ENCODE measurements at places on chromosomes 1 and 21.

- DNase-seq, result no peak
These were observed 1.1 kb downstream of the HUNK start for GRCh38 chr21:31873696-31874599.

- no peak for DNase-seq
These were observed 81.2 kb upstream of the RAB3GAP2 start for GRCh38 chr1:220353229-220354012.

GRCh38 chr1:39044762-39045161, 18.6 kb downstream of the NDUFS5 start:
- DNase-seq, result no peak

GRCh38 chr1:177871613-177872307, 98.1 kb downstream of the SEC16B start:
- DNase-seq, result no peak

DNA sequence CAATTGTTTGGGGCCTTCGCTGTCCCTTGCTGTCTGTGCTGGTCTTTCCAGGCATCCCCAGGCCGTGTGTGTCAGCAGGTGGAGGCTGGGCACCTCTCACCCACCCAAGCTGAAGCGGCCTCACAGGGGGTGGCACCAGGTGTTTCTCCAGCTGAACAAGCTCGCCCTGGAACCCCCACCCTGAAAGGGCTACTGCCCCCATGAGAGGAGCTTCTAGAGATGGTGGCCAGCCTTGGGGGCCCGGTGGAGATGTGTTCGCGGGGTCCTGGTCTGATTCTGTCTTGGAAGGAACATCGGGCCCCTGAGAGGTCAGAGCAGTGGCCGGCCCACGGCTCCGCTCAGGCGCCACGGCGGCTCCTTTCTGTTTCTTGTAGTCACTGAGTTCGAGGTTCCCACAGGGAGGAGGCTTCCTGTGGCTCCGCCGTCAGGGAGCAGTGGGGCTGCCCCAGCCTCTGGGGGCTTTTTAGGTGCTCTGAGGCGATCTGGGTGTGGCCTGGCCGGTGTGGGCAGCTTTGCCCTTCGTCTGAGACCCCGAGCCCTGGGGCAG, 46.9 kb downstream of the SKI start:
- DNase-seq, result no peak

DNA sequence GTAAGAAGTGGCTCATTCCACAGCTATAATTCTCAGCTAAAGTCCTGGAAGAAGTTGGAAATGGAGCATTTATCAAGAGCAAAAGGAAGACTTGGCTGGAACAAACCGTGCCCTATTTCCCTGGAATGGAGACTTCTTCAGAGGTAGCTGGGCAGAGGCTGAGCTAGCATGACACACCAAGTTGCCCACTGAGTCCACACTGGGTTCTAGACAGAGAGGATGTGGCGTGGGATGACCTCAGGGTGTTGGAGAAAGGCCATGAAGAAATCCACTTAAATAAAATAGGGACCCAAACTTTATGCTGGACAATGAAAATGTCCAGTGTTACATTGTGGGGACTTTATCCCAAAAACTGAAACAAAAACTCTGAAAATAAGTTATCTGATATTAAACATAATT, 116.2 kb downstream of the KCNJ6 start:
- no peak for DNase-seq

DNA sequence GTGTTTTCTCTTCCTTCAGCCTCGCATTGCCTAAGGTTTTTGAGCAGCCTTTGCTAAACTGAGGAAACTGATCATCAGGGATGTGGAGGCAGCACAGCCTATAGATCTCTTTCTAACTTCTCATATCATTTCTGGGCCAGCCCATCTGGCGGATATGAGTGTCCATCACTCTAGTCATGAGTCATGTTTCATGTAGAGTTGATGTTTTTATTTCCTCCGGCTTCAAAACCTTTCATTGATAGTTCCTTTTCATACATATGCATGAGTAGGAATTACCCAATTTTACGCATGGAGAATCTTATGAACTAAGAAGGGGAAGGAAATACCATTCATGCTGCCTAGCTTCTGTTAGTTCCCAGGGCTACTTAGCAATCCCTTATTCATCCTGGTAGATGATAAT, 66.3 kb downstream of the SPATA46 start:
- no peak for DNase-seq

- no peak for DNase-seq
These were observed 602.9 kb upstream of the CAMK1G start for GRCh38 chr1:208980605-208981004.

- no peak for DNase-seq
These were observed 35.8 kb downstream of the TFF3 start for GRCh38 chr21:42279341-42279871.

- no peak for DNase-seq
These were observed 439.6 kb upstream of the ADAMTS5 start for GRCh38 chr21:27406300-27407009.

- no peak for DNase-seq
These were observed 1.5 kb downstream of the ZNF691 start for GRCh38 chr1:42847721-42848460.

DNA sequence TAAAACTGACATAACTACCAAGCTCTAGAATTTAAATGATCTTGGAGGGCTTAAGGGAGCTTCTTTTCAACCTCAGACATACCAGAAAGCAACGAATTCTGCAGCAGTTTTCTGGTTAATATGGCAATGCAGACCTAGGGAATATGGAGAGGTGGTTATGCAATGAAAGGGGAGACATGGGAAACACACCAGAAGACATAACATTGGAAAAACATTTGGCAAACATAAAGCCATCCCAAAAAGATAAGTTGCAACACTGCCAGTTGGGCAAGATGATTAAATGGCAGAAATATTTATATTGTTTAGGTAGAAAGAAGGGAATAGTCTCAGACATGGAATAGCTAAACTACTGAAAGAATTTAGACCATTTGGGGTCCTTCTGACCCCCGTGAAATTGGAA, 104.5 kb downstream of the KCNJ6 start:
- DNase-seq, result no peak

DNA sequence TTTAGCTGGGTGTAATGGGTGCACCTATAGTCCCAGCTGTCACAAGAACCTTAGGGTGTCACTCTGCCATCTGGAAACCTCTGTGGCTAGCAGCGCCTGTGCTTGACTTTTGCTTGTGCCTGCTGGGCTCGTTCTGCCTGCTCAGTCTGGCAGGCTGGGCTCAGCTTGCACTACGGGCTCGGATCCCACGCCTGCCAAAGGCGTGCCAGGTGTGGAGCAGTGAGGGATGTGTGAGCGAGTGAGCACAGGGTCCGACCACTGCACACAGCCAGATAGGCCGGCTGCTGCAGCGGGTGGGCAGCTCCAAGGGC, 2.8 kb upstream of the LSM10 start:
- no peak for DNase-seq

DNA sequence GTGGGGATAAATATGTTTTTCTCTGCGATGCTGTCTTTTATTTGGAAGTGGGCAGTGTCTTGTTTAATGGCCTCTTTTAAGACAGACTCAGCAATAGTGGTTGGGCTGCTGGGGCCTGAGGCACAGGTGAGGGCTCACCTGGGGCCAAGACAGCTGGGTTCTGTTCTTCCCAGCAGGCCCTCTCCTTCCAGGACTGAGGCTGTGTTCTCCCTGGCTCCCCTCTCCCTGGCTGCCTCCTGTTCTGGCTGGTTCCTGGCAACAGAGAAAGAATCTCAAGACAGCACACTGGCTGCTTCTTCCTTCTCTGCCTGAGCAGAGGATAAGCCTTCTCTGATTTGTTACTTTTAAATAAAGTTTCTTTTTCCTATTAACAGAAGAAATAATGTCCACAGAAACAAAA, 7.4 kb upstream of the GRHL3 start:
- no peak for DNase-seq

DNA sequence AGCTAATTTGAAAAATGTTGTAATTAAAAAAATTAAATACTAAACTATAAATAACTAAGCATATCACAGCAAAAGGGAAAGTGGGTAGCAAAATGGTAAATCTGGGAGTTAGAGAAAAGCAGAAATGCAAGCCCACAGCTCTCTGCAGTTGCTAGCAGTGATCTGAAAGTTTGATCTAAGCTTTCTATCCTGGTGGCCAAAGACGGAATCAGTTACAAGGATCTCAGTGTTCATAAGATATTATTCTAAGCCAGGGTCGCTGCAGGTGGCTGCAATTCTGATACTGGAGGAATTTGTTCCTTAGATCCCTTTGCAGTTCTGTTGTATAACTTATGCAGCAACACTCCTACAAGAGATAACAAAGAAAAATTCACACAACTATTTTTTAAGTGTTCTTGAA, 363.7 kb downstream of the SETD4 start:
- DNase-seq, result no peak

DNA sequence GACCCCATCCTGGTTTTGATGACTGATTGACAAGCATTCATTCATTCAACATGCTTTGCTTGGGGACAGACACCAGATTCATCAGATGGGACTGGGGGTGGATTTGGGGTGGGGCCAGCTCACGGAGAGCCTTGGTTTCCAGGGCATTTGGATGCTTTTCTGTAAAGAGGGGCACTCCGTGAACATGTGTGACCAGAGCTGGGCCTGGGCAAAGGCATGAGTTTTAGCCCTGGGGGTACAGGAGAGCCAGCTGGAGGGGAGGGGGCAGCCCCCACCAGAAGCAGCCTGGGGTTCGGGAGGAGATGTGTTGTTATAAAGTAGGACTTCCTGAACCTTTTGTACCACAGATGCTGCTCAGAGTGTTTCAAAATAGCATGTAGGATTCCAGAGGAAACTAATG, 99.7 kb downstream of the RIPK4 start:
- no peak for DNase-seq

GRCh38 chr1:125087691-125088090, 3902.9 kb downstream of the SRGAP2C start:
- DNase-seq, result no peak

DNA sequence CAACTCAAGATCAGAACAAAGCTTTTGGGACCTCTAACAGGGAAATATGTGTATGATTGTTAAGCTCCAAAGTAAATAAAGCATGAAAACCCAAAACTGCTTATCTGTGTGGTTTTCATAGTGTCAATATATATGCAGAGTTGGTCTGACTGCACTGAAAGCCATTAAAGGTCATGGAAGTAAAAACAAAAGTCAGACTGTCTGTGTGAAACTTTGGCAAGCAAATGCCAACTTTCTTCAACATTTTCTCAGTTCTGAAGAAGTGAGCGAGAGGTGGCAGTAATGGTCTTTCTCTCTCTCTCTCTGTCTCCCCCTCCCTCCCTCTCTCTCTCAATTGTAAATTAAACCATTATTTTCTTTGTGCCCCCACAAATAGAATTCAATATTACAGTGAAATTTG, 100.1 kb upstream of the S1PR1 start:
- DNase-seq, result no peak

DNA sequence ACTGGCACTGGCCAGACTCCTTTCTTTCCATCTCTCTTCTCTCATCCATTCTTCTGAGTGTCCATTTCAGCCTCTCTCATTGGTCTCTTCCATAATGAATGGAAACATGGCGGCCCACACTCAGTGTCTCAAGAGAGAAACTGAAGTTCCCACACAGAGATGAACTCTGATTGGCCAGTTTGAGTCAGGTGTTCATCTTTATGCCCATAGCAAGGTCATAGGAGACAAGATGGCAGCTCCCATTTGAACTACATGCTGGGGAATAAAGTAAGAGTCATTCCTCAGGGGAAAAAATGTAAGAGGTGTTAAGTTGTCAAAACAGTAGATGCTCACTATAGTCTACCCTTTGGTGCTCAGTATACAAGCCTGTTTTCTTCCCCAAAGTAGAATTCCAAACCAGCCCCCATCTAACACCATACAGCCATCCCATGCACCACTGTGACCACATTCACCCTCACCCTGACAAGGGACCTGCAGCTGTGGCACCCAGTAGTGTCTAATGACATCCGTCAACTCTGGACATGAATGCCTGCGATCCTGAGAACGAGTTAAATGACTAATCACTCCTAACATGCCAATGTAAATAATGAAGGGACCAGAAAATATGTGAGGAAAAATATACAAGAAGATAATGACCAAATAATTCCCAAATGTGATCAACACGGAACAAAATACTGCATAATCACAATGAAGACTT, 12.4 kb downstream of the CDA start:
- no peak for DNase-seq

GRCh38 chr1:201281573-201281972, 1.7 kb upstream of the PKP1 start:
- DNase-seq, result no peak

DNA sequence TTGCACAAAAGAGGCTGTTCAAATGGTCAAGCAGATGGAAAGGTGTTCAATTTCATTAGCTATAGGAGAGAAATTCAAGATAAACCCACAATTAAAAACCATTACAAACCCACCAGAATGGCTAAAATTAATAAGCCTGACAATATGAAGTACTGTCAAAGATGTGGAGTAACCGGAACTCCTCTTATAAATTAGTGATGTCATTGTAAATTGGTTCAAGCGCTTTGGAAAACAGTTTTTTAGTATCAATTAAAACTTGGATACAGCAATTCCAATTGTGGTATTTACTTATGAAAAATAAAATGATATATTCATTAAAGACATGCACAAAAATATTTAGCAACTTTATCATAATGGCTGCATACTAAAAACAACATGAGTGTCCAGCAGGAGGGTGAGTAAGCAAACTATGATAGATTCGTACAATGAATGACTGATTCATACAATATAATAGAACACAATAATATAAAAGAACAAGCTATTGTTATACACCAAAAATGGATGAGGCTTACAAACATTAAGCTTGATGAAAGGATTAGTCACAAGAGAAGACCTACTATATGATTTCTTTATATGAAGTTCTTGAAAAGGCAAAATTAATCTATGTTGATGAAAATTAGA, 38.4 kb upstream of the FGGY start:
- DNase-seq, result no peak

- no peak for DNase-seq
These were observed 10.0 kb downstream of the RCSD1 start for GRCh38 chr1:167640051-167640450.

GRCh38 chr1:156852418-156852874, 6.5 kb downstream of the INSRR start:
- no peak for DNase-seq

DNA sequence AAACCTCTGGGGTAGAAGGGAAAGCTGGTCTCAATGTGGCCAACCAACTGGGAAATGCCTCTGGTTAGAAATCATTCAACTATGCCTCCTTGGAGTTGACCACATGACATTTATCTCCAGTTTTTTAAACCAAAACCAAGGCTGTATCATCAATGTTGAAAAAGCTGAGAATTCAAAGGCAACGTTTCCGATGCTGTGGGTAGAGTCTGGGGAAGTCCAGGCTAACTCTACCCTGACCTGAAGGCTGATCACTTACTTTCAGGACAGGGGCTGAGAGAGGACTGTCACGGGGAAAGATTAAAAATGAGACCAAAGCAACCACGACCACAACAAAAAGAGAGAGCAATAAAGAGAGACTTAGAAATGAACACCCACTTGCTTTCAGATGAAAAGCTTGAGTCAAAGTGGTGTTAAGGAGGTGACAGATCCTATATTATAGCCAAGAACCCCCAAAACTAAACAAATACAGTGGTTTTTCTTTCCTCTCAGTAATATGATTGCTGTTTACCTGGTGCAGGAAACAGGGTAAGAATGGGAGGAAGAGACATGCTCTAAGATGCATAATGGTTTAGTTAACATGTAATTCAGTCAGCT, 90.8 kb upstream of the TNFSF4 start:
- DNase-seq, result no peak

GRCh38 chr1:61322008-61322744, 239.8 kb downstream of the NFIA start:
- DNase-seq, result no peak

GRCh38 chr1:93180723-93181613, at the start of gene CCDC18:
TSS of gene CCDC18 (plus strand) at chr1:93180724. CDS start at chr1:93183362, 2,638 bp downstream.
- DNase-seq, result peak; percentile 20
